DMS79 treated with DMSO at 0.1 percent for 48 hours (cell line): ENCODE measurements at places on chromosomes 5 and 9.

DNA sequence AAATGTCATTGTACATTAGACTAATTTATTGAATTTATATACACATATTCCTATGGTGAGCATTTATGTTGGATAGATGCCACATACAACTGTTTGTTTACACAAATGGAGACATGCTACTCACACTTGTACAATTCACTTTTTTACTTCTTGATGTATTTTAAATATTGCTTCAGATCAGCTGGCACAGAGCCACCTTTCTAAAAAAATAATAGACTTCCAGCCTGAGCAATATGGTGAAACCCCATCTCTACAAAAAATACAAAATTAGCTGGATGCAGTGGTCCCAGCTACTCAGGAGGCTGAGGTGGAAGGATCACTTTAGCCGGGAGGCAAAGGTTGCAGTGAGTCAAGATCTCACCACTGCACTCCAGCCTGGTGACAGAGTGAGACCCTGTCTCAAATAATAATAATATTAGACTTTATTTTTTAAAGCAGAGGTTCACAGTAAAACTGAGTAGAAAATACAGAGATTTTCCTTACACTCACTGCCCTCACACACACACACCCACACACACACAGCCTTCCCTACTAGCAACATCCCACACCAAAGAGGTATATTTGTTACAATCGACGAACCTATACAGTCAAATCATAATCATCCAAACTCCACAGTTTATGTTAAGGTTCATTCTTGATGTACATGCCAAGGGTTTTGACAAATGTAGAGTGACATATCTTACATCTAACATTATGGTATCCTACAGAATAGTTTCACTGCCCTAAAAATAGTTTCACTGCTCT is 16.5 kb upstream of the ADRB2 start:
- DNase-seq = no peak

DNA sequence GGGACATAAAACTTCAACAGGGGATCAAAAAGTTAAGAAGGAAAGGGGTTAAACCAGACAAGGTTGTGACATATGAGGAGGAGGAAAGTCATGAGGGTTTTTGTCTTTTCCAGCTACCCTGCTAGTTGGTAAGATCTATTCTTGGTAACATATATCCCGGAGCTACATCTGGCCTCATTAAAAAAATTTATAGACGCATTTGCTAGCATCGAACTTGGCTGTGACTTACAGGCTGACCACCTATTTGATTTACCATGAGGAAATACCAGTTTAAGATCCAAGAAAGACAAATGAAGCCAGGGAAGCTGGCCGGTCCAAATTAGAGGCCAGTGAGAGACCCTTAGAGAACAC is 87.6 kb upstream of the NIPAL4 start:
- no peak for DNase-seq

DNA sequence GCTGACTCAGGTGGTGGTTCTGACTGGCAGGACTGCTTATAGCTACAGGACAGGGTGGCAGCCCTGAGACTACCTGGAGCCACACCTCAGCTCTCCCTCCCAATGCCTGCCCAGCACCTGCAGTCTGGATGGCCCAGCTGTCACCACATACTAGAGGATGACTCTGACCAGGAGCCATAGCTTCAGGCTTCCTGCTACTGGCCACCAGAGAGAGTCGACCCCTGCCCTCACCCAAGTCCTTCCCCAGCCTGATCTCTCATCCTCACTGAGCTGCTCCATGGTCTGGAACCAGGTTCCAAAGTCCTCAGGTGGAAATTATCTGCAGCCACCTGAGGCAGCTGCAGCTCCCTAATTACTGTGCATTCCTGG is 25.6 kb upstream of the TDRD7 start:
- DNase-seq = no peak

DNA sequence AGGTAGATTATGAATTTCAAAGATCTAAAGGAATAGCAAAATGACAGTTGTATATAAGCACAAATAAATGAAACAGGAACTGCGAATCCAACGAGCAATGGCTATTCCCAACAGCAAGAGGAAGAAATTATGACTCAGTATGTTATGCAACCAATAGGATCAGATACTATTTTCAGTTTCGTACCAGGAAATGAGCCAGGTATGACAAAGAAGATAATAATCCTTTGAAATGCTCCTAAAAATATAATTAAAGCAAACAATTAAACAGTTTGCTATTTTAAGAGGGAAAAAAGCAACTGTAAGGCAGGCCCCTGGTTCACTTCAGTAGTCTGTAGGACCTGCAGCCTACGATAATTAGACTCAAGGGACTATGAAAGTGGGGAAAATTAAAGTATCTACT is 58.9 kb downstream of the AUH start:
- no peak for DNase-seq

GRCh38 chr5:1915316-1915715 is 32.6 kb upstream of the IRX4 start:
- no peak for DNase-seq

- no peak for DNase-seq
Observed at GRCh38 chr5:158152136-158152535, 293.2 kb upstream of the CLINT1 start.

- no peak for DNase-seq
Observed at GRCh38 chr5:53446908-53447307, 33.5 kb upstream of the FST start.

- no peak for DNase-seq
Observed at GRCh38 chr9:81629440-81629839, 59.9 kb downstream of the TLE1 start.
